A375 (cell line): ENCODE measurements at places on chromosomes 2 and 18. TPM values are rescaled to one million over a fixed set of nuclear protein-coding genes. Genes with fewer than 3 reads are reported as not detected.

The CRYGD gene
- total RNA-seq, result not detected in 2 replicates

The LRRTM1 gene
- not detected in 2 replicates for total RNA-seq

The CNGA3 gene
- total RNA-seq, result not detected in 2 replicates

The RAB27B gene
- total RNA-seq, result 1.5 and 4.4 TPM in 2 replicates

The SKOR2 gene
- not detected in 2 replicates for total RNA-seq
